Natural killer cell treated with Interleukin-12 subunit alpha and Interleukin-12 subunit beta and Interleukin-15 and Interleukin-18, amount 100 ng/mL, for 72 hours (primary cell): ENCODE measurements at places on chromosomes 5 and 9. TPM values are rescaled to one million over a fixed set of nuclear protein-coding genes. Genes with fewer than 3 reads are reported as not detected.
A peak's percentile ranks its signal among the peaks of the same experiment; 100 is the strongest.

DNA sequence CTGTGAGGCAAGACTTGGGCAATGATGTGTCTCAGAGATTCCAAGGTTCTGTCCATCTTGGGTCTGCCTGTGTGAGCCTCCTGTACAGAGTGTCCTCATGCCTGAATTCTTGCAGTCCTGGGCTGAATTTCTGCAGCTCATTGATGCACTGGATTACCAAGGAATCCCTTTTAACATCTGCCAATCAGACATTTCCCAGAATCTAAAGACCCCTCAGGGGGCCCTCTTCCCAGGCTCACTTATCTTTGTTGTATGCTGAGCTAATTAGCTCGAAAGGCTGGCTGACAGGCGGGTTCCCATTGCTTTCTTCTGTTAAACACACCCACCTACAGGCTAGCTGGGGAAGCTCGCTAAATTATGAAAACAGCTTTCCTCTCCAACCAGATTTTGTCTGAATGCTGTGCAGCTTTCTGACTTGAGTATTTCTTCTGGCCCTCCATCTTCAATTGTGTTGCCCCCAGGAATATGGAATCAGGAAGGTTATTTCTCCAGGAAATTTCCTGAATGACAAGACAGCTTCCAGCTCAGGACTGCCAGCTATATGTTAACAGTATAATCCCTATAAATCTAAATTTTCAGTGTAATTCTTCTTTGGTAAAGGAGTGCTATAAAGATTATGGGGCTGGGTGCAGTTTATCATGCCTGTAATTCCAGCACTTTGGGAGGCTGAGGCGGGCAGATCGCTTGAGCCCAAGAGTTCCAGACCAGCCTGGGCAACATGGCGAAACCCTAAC is at the start of gene LIX1:
LIX1 (minus strand) TSS at position 91 of the 734 bp plus-strand sequence; CDS start at position 56, 35 bp downstream.
- H3K4me3 ChIP-seq = no peak within 1 kb of the TSS
- no peaks in the 10 kb centered on the region for H3K4me1 ChIP-seq
- DNase-seq = no peak
- no peaks in the 10 kb centered on the region for H3K36me3 ChIP-seq
- no peak within 1 kb of the TSS for H3K27ac ChIP-seq
- H3K27me3 ChIP-seq = peaks cover 17% of the 10 kb centered on the region

DNA sequence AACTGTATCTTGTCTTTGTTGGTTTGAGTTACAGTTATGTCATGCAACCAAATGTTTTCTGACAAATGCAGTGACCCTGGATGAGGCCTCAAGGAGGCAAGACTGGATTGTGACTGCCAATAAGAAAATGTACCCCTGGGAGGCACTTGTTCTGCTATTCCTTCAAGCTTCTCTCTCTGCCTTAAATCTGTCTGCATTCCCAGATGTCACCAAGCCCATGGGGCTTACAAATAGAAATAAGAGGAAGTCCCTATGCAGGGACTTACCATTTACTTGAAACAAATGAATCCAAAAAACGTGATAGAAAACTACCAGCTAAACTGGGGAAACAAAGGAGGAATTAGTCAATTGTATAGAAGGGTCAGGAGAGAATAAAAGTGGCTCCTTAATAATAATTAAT is 8.2 kb upstream of the PARP8 start:
- no peaks in the 10 kb centered on the region for H3K36me3 ChIP-seq
- H3K27me3 ChIP-seq = no peaks in the 10 kb centered on the region
- H3K27ac ChIP-seq = no peak overlapping the region

- peaks cover 9% of the 10 kb centered on the region for H3K36me3 ChIP-seq
- peaks cover 21% of the 10 kb centered on the region for H3K27me3 ChIP-seq
- H3K4me3 ChIP-seq = peak overlapping the region; percentile 74
- no peak for DNase-seq
- peaks cover 19% of the 10 kb centered on the region for H3K4me1 ChIP-seq
Observed at GRCh38 chr5:138753794-138754698, 821 bp downstream of the CTNNA1 start.

DRD1 gene
- not detected for total RNA-seq

- no peaks in the 10 kb centered on the region for H3K36me3 ChIP-seq
- DNase-seq = no peak
- no peak overlapping the region for H3K4me3 ChIP-seq
- H3K27me3 ChIP-seq = peaks cover 8% of the 10 kb centered on the region
Observed at GRCh38 chr5:86684222-86684621, 66.5 kb downstream of the COX7C start.
